ENCODE measurements at places on chromosomes 1 and 21.

DNA sequence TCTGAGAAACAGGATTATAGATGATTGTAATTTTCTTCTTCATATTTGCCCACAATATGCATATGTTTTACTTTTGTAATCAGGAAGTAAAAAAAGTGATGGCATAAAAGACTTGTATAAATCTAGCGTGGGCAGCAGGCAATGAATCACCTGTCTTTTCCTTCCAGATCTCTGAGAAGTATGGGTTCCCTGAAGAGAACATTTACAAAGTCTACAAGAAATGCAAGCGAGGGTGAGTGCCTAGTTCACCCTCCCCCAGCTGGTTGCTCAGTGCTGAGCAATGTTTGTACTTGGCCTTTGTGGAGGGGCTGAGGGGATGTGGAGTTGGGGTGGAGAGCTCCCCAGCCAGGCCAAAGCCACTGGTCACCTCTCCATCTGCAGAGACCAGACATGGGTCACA is 30.7 kb downstream of the GRHL3 start:
- no peak for DNase-seq

GRCh38 chr21:15128267-15128666 is 63.5 kb upstream of the NRIP1 start:
- DNase-seq, result no peak

DNA sequence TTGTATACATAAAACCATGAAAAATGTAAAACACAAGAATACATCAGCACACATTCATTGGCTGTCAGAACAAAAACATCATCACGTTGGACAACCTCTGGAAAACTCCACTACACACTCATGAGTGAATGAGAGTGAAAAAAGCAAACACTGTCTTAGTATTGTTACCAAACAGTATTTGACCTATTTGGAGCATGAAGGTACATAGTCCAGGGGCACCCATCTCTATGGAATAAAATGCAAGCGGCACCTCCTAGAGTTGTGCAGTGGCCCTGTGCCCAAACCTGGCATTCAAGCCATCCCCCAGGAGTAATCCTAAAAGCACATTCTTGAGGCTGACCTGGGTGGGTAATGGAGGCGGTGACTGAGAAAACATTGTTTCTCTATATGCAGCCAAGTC is 67.0 kb upstream of the SOD1 start:
- no peak for DNase-seq

GRCh38 chr1:229645324-229645993 is 19.4 kb downstream of the URB2 start:
- no peak for DNase-seq

DNA sequence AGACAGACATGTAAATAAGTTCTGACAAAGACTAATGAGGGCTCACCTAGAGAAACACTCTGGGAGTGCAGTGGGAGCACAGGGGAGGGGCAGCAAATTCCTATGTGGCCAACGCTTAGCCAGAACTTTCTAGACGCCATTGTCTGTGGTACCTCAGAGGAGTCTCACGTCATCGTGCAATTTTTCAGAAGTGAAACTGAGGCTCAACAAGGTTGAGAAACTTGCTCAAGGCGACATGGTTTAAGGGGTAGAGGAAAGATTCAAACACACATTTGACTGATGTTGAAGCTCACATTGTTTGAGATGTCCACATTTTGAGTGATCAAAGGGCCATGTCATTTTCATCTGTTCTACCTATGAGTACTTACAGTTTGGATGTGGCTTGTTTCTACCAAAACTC is 152.6 kb upstream of the LMO4 start:
- DNase-seq, result no peak

- no peak for DNase-seq
Observed at GRCh38 chr1:30255111-30255724, 468.2 kb downstream of the MATN1 start.

- DNase-seq, result no peak
Observed at GRCh38 chr1:205373022-205373797, 16.5 kb upstream of the KLHDC8A start.

All from lower lobe of right lung (tissue), 2 donors.